ENCODE measurements at places on chromosomes 6 and 20.

DNA sequence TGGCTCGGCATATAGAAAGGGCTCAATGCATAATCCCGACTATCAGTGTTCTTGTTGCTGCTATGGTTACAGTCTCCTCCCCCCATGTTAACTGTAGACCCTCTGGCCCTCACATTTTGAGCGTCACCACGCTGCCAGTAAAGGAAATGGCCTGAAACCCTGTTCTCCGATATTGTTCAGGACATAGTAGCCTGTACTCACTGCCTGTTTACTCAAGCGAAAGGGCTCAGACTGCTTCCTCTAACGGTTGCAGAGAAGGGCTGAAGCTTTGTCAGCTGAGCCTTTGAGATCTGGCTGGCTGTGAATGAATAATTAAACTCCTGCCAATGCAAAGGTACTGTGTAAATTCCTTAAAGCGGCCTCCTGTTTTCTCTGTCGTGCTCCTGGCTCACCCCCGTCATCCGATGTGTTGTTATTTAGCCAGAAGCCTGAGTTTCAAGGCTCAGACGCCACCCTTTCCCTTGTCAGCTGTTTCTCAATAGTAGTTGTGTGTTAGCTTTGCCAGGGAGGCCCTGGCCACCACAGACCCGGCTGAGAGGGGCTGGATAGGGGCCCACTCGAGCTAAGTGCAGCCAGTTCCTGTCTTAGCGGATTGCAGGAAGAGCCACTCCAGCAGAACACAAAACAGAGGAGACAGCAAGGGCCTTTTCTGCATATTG, 31.2 kb upstream of the RALGAPA2 start:
- DNase-seq, result no peak

DNA sequence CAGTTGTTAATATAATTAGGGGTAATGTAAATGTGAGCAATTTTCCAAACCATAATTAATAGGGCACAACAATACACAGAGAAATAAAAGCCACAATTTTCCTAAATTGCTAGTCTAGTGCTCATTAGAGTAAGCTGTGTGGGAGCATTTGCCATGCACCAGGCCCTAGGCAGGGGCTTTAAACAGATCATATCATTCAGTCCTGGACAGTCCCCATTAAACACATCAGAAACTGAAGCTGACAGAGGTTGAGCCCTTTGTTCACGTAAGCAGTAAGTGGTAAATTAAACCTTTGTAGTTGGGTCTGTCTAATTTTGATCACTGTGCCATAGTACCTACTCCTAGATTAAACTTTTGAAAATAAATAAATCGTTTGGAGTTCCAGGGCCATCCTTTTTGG, 931.1 kb downstream of the C6orf118 start:
- DNase-seq, result no peak

- DNase-seq, result peak; percentile 52
Observed at GRCh38 chr20:47620808-47621805, 119.4 kb downstream of the NCOA3 start.

GRCh38 chr6:137879885-137880745, 13.1 kb downstream of the TNFAIP3 start:
- no peak for DNase-seq

DNA sequence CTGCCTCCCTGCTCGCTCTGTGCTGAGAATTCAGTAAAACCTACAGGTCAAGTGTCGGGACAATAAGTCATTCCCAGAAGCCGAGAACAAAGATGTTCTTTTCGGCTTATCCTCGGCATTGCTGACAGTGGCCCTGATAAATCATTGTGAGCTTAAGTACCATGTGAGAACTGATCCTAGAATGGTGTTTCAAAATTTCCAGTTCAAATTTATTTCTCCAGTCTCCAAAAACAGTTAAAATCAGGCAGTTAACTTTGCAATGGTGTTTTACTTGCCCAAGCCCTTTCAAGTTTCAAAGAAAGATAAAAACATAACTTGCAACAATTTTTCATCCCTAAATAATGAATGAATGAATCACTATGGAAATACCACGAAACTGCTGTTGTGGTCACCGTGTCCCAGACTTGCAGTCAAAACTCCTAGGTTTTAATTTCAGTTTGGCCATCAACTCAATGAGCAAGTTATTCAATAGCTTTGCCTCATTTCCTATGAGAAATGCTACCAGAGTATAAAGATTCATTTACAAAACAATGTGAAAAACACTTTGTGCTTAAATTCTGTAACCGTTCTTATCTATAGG, 4.3 kb downstream of the ATP5F1E start:
- no peak for DNase-seq

GRCh38 chr20:59235226-59235625, 65.2 kb upstream of the EDN3 start:
- no peak for DNase-seq

DNA sequence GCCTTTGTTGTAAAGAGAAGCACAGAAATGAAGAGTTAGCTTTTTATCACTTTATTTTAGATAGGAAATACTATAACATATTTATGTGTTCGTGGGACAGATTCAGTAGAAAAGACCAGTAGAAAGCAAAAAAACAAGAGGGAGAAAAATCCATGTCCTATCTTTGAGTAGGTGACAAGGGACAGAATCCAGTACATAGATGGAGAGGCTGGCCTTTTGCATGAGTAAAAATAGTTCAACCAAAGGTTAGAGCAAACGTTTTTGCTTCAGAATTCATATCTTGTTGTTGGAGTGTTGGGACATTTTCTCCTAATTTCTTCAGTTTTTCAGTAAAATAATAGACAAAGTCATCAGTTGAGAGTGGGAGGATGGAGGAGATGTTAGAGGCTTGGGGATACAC, 19.6 kb upstream of the FAM83B start:
- DNase-seq, result no peak

DNA sequence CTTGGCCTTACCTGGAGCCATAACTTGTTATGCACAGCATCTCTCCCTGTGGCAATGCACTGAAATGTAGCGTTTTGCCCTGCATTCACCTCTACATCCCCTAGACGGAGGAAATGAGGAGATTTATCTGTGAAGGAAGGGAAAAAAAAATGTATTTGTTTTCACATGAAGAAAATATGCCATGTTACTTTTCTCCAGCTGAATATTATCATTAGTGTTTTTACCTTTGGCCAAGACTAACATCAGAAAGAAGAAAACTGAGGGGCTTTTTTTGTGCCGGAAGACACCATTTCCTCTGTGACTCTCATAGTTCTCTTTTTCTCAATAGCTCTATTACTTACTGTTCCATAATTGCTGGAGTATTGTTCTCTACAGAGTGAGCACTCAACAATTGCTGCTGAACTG, 280.4 kb downstream of the PTPRK start:
- no peak for DNase-seq

DNA sequence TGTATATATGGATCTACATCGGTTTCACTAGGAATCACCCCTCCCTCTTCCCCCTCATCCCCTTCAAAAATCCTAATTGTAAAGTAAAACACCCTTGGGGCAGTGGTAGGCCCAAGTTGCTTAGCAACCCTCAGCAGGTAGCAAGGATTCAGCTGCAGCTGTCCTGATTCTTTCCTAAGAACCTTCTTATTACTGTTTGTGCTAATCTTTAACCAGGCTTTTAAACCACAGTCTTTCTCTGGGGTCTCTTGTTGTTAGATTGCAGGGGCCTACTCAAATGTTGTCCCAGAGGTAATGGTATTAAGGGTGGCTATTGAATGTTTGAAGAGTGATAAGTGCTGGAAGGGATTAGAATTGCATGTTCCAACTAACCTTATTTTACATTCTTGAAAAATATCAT, 46.4 kb downstream of the PRL start:
- no peak for DNase-seq

DNA sequence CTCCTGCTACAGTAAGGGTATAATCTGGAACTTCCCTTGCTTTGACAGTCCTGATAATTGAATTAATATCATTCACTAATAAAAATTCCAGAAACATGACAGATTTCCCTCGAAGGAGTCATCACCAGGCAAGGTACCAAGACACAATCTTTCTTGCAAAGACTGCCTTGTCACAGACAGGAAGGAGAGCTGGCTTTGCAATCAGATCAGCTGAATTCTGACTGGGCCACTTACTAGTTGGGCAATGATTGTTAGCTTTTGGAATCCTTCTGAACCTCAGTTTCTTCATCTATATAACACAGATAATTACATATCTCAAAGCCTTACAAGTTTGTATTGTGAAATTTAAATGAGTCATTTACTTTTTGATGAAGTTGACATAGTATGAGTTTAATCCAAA, 344.2 kb downstream of the RFPL4B start:
- peak; percentile 27 for DNase-seq

DNA sequence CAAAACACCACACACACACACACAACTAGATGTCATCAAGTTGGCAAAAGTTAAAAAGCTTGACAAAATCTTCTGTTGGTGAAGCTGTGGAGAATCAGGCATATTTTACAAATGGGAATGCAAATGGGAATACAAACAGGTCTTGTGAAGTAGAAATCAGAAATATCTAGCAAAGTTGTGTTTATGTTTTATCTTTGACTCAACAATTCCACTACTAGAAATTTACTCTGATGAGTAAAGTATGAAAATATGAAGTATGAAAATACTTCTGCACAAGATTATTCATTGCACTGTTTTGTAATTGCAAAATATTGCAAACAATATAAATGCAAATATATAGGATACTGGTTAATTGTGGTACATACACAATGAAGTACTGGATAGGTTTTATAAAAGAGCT, 1166.0 kb upstream of the GJE1 start:
- DNase-seq, result no peak

- DNase-seq, result no peak
Observed at GRCh38 chr20:10014431-10014830, 20.4 kb upstream of the ANKEF1 start.

GRCh38 chr20:7657569-7657968, 282.7 kb downstream of the HAO1 start:
- no peak for DNase-seq
